ENCODE measurements at places on chromosomes 1 and 21.

- DNase-seq: no peak
Observed at GRCh38 chr1:218572050-218572449, 226.9 kb downstream of the TGFB2 start.

GRCh38 chr1:21451212-21451611 is 11.3 kb downstream of the NBPF3 start:
- no peak for DNase-seq

GRCh38 chr1:202806845-202807450 is 1.3 kb downstream of the KDM5B start:
- peak; percentile 48 for DNase-seq

GRCh38 chr1:231600458-231600976 is 26.1 kb upstream of the DISC1 start:
- DNase-seq: no peak

GRCh38 chr1:223720971-223721591 is 8.7 kb downstream of the CAPN2 start:
- DNase-seq: no peak

DNA sequence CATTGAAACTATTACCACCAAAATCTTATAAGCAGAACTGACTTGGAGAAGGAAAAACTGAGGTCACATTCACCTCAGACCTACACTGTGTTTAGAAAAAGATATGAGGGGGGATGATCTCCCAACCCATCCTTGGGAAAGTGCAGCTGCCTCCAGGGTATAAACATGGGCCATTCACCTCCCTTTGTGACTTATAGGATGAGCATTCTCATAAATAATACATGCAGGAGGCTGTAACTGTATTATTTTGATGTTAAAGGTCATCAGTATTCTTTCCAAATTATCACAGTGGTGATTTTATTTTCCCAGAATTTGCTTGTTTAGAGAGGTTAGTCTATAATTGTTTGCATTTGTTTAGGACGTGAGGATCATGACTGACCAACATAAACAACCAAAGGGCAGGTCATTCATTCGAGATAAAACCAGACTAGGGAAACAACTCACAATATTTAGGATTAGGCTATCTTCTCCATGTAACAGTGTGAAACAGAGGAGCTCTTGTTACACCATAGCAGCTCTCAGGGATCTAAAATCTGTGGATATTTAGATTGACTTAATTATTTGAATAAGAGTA is 109.2 kb upstream of the NR5A2 start:
- DNase-seq: no peak

DNA sequence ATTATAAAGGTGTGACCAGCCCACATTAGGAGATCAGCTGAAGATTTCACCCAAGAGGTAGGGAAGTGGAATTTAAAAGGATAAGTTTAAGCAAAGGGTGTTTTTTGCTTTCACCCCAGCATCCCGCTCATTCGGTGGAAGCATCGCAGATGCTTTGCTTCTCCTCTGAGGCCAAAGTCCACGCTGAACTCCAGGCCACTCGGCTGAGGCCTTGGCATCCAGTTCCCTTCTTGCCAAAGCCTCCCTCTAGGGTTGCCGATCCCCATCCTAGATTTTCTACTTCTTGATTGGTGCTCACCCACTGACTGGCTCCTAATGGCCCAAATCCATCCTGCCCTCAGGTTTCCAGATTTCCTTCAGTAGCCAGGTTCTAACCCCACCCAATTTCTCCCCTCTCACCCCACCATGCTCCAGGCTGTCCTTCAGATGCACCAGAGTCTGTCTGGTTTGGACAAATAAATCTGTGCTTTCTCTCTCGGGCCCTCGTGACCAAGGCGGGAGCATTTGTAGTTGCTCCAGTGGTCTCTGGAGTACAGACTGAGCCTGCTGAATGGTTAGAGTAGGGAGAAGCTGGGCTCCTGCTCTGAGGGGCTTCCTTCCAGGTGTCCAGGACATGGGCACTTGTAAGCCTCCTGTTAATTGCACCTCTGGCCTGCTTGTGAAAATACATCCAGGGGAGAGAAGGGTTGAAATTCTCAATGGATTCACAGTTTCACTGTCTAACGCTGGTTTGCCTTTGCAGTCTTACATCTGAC is 193.2 kb downstream of the C1orf94 start:
- DNase-seq: no peak

DNA sequence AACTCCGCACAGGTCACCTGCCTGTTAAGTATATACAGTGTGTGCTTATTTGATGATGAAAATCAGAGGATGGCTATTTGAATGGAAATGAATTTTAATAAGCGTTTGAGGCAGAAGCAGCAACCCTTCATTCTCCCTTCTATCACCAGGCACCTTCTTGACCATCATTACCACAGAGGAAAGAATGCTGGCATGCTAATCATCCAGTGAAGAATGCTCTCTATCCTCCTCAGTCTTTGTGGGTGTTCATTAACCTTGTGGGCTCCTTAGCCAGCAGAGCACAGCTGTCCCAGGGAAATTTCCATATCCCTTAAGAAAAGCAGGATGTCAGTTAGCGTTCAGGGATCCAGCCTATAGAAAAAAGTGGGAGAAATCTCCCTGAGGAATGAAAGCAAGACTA is 428.0 kb upstream of the CAMK1G start:
- peak; percentile 77 for DNase-seq

- no peak for DNase-seq
Observed at GRCh38 chr1:160945079-160945478, 9.5 kb downstream of the ITLN2 start.

- DNase-seq: peak; percentile 74
Observed at GRCh38 chr1:18062185-18062584, 45.4 kb upstream of the IGSF21 start.

- DNase-seq: no peak
Observed at GRCh38 chr1:150322310-150322709, 977 bp downstream of the PRPF3 start.

DNA sequence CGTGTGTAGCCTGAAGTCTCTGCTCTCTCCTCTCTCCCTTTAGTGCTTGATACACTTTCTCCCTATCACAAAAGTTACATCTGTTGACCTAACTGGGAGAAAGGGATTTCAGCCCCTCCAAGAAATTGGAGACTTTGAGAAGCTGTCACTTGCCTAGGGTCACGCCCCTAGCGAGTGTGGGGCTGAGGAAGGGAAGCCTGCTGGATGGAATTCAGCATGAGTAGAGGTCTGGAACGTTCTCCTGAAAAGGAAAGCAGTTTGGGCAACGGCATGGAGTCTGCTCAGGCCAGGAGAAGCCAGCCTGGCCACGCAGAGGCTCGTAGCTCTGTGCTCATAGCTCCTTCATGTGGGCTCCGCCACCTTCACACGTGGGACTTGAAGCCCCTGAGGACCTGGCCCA is 22.4 kb downstream of the COL16A1 start:
- peak; percentile 37 for DNase-seq

DNA sequence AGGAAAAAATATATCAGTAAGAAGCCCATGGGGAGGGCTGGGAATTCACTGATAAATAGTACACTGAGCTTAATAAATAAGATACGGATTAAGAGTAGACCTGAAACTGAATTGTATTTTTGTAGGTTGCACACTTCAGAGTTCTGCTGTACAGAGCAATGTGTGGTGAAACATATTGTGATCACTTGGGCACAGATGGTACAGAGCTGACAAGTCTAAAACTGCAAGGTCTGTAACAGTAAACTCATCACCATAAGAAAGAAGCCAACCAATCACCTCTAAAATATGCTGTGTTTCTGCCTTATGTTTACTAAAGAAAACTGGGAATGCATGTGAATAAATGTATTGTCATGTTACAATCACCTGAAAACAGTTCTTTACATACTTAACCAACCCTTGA is 360.7 kb downstream of the MRPL39 start:
- DNase-seq: no peak

Data from neural progenitor cell (in vitro differentiated cells).